Effector CD8-positive, alpha-beta T cell (primary cell): ENCODE measurements at places on chromosomes 3 and 15.

DNA sequence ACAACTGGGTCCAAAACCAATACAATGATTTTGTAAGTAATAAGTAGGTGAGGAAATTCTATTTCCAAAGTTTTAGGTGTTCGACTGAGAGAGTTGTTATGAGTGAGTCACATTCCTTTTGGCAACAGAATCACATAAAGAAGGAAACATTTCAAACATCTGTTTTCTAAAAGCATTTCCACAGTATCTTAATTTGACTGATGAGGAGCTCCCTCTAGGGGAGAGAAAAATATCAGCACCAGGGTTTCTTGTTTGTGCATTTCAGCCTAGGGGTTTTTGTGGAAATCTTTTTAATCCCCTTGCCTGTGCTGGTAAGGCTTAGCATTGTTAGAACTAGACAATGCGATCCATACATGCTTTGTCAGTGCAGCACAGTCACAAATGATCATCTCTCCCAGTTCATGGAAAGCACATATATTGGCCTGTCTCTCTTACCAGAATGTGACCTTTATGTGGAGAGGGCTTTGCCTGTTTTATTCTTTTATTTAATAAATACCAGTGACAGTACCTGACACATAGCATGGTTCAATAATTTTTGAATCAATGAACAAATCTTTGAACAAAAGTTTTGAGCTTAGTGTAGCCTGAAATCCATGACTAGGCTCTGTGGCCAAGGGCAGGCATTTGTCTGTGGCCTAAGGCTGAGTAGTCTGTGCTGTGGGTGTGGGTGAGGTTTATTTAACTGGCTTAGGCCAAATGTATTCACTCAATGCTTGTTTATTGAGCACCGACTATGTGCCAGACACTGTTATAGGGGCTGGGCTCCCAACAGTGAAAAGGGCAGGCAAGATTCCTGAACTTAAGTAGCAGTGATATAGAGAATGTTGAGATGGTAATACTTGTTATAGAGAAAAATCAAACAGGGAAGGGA is 21.1 kb upstream of the IQCF6 start:
- no peak for DNase-seq

- DNase-seq, result no peak
Observed at GRCh38 chr3:170425491-170426239, 7.0 kb downstream of the CLDN11 start.

DNA sequence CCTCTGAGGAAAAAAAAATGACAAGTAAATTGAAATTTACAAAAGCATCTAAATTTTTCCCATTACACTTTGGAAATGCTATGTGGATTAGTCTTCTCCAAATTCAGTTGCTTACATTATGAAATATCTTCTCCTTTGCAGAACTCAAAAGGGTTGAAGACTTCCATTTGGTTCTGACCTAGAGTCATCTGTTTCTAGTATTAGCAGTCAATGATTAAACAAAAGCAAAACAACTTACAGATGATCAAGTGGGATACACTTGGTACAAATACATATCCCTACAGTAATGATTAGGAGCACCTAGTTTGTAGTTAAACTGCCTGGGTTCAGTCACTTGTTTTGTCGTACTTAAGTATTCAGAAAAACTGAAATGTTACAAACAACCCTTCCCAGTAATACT is 136.2 kb downstream of the MBNL1 start:
- DNase-seq, result no peak

- DNase-seq, result no peak
Observed at GRCh38 chr3:137199678-137200077, 241.9 kb downstream of the IL20RB start.

DNA sequence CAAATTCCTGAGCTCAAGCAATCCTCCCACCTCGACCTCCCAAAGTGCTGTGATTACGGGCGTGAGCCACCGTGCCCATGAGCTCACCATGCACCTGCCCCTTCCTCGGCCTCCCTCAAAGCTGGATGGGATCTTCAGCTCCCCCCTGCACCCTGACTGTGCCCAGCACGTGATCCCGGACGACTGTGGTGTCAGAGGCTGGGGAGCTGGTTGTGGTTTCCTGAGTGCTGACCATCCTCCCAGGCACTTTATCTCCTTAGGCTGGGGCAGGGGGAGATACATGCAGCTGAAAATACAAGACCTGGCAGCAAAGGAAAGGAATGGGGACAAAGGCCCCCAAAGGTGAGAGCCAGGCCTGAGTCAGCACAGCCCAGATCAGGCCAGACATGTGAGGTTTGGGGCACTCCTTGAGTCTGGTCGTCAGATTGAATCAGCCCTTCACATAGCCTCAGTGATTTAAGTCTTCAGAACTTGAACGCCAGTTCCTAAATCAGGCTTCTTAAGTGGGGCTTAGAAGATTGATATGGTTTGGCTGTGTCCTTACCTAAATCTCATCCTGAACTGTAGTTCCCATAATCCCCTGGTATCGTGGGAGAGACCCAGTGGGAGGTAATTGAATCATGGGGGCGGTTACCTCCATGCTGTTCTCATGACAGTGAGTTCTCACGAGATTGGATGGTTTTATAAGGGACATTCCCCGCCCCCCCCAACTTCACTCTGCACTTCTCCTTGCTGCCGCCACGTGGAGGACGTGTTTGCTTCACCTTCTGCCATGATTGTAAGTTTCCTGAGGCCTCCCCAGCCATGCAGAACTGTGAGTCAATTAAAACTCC is 35.8 kb downstream of the PRKCD start:
- DNase-seq, result no peak

GRCh38 chr3:56207922-56208321 is 260.3 kb downstream of the ERC2 start:
- no peak for DNase-seq

DNA sequence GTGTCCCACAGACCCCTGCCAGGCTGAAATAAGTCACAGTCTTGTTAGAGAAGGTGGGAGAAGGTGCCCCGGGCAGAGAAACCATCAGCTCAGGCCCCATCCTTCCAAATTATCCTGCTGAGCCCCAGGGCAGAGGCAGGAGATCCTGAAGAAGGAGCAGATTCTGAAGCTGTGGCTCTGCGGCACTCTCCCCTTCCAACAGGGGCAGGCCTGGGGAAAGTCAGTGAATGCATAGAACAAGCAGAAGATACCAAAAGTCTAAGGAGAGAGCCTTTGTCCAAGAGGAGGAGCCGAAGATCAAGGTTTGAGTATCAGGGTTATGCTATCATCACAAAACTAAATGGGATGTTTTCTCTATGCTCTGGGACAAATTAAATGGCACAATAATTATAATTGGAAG is 249.3 kb downstream of the XXYLT1 start:
- DNase-seq, result no peak

DNA sequence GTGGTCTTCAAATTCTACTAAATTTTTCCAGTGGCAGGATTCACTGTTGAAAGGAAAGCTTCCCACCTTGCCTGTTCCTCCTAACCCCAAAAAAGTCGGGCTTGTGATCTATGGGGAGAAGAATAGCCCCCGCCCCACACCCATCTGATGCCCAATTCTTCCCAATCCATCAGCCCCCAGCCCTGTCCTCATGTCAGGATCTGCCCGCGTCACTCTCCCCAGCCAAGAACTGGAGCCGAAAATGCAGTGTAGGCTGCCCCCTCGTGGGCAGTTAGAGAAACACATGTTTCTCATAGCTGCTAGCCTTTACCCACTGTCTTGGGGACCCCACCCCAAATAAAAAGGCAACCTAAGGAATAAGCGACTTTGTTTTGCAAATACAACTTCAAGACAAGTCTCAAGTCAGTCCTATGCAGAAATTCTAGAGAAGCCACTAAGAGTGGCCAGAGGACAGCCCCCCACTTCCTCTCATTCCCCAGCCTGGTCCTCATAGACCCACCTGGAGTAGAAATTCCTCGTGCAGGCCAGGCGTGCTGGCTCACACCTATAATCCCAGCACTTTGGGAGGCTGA is 13.0 kb upstream of the CSK start:
- peak; percentile 61 for DNase-seq

- DNase-seq, result peak; percentile 68
Observed at GRCh38 chr15:90885432-90886290, 1.4 kb downstream of the FES start.

- no peak for DNase-seq
Observed at GRCh38 chr3:31065765-31066164, 171.3 kb upstream of the GADL1 start.
